Esophagus mucosa (tissue), 1 donor: ENCODE measurements at places on chromosomes 5 and 9. TPM values are rescaled to one million over a fixed set of nuclear protein-coding genes. Genes with fewer than 3 reads are reported as not detected.

AMBP gene
- 0.44 TPM for total RNA-seq

RASEF gene
- 8.1 TPM for total RNA-seq

LCN9 gene
- total RNA-seq = not detected

IL33 gene
- total RNA-seq = 30.9 TPM

ORM2 gene
- 0.36 TPM for total RNA-seq

OR1J2 gene
- total RNA-seq = not detected

COL5A1 gene
- total RNA-seq = 3.3 TPM

GMCL2 gene
- total RNA-seq = not detected

AQP3 gene
- total RNA-seq = 1,467 TPM

BHMT gene
- total RNA-seq = 0.36 TPM

TXNDC8 gene
- not detected for total RNA-seq

PPP2R2B gene
- 0.76 TPM for total RNA-seq

FBP1 gene
- 1.2 TPM for total RNA-seq

GRCh38 chr9:18499062-18499461 lies 25.1 kb downstream of the ADAMTSL1 start:
- no peak for ATAC-seq

GRCh38 chr9:130042885-130043653 lies at the start of gene FNBP1:
FNBP1 (minus strand) TSS chr9:130043189; CDS start chr9:130042975, 214 bp downstream.
- peak; percentile 89 for ATAC-seq

GRCh38 chr5:109049565-109049964 lies 301.9 kb downstream of the FER start:
- ATAC-seq = no peak

DNA sequence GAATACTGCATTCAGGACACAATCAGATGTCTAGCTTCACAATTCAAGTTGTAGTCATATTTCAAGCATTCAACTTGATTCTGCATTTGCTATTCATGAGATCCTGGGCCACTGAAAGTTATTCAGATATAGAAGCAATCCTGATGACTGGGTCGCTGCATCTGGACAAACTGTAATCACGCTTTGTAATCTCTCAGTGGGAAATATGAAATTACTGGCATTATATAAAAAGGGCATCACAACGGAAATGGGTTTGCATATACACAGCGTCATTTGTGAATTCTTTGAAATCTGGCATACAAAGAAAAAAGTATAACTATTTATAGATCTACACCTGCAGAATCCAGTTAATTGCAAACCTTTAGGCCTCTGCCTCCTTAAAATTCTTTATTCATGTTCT lies 102.2 kb downstream of the PARP8 start:
- no peak for ATAC-seq

DNA sequence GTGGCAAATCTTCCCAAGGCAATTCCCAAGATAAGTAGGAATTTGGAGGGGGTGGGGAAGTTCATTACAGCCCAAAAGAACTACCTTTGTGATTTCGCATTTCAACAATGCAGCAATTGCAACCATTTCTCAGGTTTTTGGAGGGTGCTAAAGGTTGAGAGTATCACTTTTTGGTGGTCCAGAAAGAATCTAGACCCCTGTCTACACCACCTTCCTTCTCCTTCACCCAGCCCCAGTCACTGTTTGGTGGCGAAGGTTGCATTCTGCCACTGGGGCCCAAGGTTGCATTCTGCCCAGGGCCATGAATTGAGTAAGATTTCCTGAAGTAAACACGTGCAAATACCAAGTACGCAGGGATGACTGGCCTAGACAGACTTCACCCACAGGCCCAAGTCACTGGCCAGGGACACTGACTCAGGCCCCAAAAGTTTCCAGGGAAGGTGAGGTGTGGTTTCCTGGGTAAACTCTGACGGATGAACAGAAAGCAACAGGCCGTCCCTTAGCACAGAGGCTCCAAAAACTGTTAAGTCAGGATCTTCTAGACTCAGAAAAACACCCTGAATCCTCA lies 5.7 kb downstream of the PDE6A start:
- ATAC-seq = peak; percentile 91

- ATAC-seq = no peak
These were observed 30.5 kb downstream of the SHB start for GRCh38 chr9:38038307-38039089.

DNA sequence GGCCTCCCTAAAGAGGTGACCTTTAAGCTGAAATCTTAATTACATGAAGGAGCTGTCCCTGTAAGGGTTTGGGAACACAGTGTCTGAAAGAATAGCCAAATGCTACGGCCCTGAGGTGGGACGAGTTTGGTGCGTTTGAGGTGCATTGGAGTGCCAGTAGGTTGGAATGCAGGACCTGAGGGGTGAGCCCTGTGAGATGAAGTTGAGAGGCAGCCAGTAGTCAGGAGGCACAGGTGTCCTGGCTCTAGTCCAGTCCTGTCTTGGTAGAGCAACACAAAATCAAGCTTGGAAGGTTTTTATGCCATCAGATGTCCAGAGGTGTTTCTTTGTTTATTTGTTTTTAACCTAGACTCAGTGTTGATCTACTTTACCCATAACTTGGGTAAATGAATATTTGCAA lies 108.5 kb downstream of the ARHGAP26 start:
- ATAC-seq = no peak

DNA sequence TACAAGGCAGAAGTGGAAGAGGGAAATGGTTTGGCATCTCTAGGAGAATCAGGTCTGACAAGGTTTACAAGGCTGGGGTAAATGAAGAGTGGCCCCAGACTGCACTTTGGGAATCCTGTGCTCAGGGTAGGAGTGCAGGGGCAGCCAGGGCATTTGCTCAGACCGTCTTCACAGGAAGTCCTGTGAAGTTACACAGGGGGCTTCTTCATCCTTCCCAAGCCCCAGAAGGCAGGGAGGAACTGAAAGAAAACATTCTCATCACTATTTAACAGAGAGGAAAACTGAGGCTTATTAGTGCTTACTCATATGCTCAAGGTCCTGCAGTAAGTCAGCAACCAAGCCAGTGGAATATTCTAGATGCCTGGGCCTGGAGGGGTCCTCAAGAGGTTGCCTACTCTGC lies 80.7 kb downstream of the NRG2 start:
- ATAC-seq = no peak

GRCh38 chr9:34744295-34745221 lies 34.6 kb upstream of the CCL21 start:
- ATAC-seq = peak; percentile 99

DNA sequence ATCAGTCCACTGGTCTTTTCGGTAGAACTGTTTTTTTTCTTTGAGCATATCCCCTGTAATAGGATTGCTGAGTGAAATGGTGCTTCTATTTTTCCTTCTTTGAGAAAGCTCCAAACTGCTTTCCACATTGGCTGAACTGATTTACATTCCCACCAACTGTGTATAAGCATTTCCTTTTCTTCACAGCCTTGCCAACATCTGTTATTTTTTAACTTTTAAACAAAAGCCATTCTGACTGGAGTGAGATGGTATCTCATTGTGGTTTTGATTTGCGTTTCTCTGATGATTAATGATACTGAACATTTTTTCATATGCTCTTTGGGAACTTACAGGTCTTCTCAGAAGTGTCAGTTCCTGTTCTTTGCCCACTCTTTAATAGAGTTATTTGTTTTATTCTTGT lies 764.7 kb downstream of the MTRR start:
- ATAC-seq = no peak

GRCh38 chr9:116493183-116493860 lies 193.8 kb upstream of the TRIM32 start:
- ATAC-seq = no peak

DNA sequence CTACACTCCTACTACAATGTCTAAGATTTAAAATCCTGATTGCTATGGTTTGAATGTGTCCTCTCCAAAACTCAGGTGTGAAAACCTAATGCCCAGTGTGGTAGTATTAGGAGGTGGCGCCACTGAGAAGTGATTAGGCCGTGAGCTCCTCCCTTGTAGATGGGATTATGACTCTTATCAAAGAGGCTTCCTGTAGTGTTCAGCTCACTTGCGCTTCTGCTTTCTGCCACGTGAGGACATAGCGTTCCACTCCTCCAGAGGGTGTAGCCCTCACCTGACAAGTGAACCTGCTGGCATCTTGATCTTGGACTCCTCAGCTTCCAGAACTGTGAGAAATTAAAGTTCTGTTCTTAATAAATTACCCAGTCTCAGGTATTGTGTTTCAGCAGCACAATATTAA lies 33.0 kb upstream of the WHRN start:
- peak; percentile 78 for ATAC-seq

DNA sequence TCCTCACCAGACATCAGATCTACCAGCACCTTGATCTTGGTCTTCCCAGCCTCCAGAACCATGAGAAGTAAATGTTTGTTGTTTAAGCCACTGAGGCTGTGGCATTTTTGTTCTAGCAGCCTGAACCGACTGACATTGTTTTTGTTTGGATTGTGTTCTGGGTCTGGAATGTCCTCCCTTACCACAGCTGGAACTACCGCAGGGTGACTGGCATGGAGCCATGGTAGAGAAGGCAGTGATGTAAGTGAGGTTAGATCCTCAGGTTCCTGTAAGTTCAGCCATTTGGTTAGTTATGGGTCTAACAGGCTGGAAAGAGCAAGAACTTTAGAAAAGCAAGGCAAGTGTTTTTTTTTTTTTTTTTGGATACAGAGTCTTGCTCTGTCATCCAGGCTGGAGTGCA lies 209.3 kb downstream of the DAB2IP start:
- ATAC-seq = no peak

DNA sequence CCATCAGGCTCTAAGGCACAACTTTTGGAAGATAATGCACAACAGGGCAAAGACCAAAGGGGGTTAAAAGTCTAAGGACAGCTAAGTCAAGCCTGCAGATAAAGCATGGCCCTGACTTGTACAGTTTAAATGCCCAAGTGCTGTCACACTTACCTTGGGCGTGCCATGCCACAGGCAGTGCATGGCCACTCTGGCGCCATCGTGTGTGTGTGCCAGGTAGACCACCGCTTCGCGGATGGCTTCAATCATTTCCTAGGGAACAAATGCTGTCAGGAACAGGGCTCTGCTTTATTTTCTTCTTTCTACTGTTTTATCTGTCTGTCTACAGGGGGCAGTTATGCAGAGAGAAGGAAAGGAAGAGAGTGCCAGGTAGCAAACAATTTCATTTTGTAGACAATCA lies 19.3 kb downstream of the PUM3 start:
- peak; percentile 41 for ATAC-seq

- ATAC-seq = no peak
These were observed 391.4 kb downstream of the SH3GL2 start for GRCh38 chr9:17970277-17970676.

- no peak for ATAC-seq
These were observed 345.4 kb downstream of the FBXL17 start for GRCh38 chr5:108036482-108036881.

DNA sequence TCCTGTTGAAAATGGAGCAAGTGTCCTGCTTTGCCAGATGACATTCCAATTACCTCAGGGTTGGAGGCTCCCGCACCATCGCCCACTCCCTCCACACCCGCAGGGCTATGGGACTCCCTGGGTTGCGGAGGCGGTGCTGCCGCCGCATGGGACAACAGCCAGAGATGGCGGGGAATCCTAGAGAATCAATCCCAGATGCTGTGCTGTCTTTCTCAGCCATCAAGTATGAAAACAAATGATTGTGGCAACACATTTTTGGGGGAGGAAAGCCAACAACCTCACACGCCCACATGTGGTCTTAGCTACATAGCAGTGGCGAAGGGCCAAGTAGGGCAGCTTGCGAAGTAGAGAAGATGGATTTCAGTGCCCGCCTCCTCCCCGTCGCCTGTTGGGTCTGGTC lies 46.7 kb downstream of the IL31RA start:
- no peak for ATAC-seq

- no peak for ATAC-seq
These were observed 857.2 kb upstream of the COX7C start for GRCh38 chr5:85760519-85760918.

DNA sequence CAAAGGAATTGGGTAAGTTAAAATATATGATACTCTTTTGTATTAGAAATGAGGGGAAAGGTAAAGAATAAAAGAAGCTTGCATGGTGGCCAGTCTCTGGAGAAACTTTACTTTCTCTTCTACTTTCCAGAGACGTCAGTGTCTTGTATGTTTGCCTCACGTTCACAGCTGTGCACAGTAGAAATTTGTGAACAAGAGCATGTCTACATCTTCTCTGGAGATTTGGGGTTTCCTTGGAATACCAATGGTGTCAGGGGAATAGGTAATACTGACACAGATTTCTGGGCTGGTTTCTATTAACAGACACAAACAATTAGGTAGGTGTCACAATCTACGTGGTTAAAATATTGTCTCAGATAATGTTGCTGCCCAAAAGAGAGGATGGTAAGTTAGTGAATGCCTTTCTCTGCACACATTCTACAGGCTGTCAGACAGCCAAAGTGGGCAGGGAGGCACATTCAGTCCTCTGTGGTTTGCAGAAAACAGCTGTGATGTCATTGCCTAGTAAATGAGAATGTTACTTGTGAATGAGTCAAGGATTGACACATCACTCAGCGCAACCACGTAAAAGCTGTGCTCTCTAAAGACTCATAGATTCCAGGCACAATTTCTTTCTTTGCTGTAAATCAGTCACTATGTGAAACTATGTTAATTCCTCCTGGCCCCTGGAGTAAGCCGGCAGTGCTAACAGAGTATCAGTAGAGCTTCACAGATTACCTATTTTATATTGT lies 397.1 kb downstream of the MAN2A1 start:
- ATAC-seq = peak; percentile 33

- ATAC-seq = no peak
These were observed 341.1 kb downstream of the ARL15 start for GRCh38 chr5:53969176-53969730.

- no peak for ATAC-seq
These were observed 10.6 kb upstream of the GRIN1 start for GRCh38 chr9:137128158-137128861.

DNA sequence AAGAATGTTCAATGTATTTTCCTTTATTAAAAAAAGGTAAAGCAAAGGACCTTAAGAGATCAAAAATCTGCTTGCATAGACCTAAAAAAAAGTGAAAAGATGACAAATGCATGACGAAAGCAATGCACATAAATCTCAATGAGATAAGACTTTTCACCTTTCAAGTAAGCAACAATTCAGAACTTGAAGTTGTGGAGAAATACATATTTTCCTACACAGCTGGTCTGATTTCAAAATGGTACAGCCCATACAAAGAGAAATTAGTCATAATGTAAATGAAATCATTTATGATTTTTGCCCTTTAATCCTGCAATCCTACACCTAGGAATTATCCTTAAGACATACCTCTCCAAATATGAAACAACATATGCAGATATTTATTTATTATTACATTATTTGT lies 568.0 kb downstream of the ANXA1 start:
- no peak for ATAC-seq

- no peak for ATAC-seq
These were observed 9.8 kb downstream of the TMEM245 start for GRCh38 chr9:109109967-109110328.

- peak; percentile 38 for ATAC-seq
These were observed 1.3 kb upstream of the TMEM210 start for GRCh38 chr9:137172901-137173795.

DNA sequence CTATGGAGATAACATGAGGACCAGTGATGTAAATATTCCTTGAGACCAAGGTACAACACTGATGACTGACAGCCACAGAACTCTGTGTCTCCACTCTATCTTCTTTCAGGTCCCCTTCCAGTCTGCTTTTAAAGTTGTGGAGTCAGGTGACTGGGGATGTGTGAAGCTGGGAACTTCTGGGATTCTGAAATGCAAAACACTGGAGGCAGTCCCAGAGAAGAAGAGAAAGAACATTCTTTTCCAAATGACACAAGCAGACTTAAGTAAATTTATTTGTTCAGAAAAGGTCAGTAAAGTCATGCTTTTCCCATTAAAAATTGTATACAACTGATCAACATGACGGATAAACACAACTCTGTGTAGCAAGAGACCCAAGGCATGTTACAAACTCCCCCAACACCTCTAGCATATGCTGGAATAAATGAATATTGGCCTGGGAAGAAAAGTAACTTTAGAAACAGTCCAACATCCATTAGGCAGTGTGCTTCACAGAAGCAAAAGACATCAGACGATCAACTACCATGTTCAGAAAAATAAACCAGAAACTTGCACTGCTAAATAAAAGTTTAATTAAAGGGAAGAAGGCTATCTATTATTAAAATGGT lies 92.4 kb upstream of the IFNK start:
- ATAC-seq = no peak
